ENCODE measurements at places on chromosomes 5 and 9.

GRCh38 chr5:24225051-24225450, 419.7 kb downstream of the CDH10 start:
- no peak for DNase-seq

DNA sequence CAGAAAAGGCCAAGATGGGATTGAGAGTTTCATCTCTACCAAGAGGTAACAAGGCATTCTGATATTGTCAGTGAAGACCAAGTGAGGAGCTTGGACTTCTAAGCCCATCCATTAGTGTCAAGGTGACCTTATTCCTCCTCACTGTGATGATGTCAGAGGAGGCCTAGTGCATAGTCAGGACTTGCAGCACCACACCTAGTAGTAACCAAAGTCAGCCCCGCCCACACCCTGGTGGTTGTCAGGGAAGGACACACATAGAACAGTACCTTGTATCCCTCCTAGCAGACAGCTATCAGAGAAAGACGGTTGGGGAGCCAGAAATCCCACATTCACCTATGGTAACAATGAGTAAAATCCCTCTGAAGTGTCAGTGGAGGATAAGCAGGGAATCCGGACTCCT, 111.7 kb downstream of the AP3B1 start:
- DNase-seq = no peak

DNA sequence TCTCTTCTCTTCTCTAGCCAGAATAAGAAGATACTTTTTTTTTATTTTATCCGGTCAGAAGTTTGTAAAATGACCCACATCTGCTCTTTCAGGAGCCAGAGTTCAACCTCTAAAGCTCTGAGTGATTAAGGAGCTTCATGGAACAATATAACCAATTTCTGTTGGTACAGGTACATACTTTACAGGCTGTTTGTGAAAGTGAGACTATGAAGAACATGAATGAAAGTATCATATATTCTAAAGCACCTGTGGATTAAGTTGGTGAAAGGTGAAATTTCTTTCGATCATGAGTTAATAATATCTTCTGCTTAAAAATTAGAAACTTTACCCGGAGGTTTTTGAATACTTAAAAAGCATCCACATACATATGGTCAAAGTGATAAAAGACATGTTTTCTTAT, 65.2 kb downstream of the DMRT2 start:
- DNase-seq = no peak

- DNase-seq = no peak
Observed at GRCh38 chr5:95068289-95068910, 216.5 kb downstream of the MCTP1 start.

DNA sequence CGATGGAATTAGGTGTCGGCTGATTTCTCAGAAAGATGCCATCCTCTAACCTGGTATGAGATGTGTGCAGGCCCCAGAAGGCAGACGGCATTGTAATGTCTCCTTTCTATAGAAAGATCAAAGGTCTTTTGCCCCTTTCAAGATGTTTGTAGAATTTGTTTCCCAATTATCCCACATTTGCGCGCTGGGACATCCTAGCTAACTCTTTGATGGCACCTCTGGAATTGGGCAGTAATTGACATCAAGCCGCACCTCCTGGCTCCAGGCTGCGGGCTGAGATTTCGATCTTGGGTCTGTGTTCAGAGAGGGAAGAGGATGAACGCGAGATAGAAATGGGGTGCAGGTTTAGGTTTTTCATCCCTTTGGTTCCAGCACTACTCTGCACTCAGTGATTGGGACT, 84.8 kb upstream of the LMX1B start:
- no peak for DNase-seq

- DNase-seq = no peak
Observed at GRCh38 chr5:135437796-135438560, 9.2 kb downstream of the DCANP1 start.

GRCh38 chr5:170491479-170491878, 12.3 kb upstream of the KCNIP1 start:
- DNase-seq = no peak

- DNase-seq = no peak
Observed at GRCh38 chr9:89751079-89751825, 146.4 kb downstream of the GADD45G start.

DNA sequence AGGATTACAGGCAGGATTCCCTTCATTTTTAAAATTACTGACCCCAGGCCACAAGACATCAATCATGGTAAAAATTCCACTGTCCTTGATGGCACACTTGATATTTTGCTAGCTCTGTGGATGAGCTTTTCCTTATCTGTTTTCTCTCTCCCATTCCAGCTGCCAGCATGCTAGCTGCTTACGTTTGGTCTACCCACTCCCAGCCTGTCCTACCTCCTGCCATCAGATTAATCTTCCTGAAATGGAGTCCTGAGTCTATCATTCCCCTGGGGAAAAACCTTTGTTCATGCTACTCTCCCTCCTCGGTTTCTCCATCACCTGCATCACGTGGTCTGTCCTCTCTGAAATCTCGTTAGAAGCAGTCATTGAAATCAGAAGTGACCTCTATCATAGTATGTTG, 108.9 kb downstream of the F2RL2 start:
- DNase-seq = no peak

- no peak for DNase-seq
Observed at GRCh38 chr5:87195104-87195591, 72.5 kb upstream of the RASA1 start.

- DNase-seq = no peak
Observed at GRCh38 chr5:148839960-148840359, 13.5 kb downstream of the ADRB2 start.

DNA sequence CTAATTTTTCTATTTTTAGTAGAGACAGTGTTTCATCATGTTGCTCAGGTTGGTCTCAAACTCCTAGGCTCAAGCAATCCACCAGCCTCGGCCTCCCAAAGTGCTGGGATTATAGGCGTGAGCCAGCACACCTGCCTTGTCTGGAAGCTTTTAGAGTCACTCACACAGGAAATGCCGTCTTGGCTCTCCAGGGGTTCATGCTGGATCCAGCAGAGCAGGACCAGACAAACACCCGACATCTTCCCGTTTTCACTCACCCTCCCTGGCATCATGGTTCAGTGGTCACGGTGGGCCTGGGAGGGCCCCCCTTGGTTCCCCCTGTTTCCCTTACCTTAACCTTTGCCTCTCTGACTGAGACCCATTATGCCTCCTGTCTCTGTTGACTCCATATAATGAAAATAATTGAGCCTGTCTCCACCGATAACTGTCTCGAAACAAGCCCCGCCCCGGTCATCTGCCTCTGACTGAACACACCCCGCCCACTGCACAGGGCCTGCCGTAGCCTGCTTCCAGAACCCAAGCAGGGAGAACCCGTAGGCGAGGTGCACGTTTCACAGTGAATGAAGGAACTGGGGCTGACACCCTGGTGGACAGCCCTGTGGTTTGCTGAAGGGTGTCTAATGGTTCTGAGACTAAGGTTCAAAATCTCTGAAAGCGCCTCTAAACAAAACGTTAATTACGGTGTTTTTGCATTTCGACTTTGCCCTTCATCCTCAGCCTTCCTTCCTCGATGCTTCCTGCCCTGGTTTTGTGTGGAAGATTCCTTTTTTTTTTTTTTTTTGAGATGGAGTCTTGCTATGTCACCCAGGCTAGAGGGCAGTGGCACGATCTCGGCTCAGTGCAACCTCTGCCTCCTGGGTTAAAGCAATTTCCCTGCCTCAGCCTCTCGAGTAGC, 39.7 kb upstream of the SPRY4 start:
- DNase-seq = no peak

DNA sequence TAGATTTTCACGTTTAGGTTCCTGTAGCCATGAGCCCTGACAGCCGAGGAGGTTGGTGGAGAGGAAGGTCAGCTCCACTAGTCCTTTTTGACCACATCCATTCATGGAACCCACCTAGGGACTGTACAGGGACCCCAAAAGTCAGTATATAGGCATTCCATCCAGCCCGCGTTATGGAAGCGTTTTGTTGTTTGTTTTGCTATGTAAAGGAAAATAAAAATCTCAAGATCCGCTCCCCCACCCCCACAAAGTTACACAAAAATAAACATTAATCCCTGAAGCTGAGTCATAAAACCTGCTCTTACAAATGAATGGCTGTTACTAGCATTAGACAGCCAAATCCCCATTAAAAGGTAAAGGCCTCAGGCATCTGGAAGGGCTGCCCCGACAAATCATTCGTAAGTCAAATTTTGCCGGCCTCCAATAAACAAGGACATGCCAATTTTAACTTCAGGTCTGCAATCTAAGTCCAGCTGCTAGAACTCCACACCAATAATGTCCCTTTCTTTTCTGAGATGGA, 292.9 kb downstream of the MED10 start:
- DNase-seq = no peak

DNA sequence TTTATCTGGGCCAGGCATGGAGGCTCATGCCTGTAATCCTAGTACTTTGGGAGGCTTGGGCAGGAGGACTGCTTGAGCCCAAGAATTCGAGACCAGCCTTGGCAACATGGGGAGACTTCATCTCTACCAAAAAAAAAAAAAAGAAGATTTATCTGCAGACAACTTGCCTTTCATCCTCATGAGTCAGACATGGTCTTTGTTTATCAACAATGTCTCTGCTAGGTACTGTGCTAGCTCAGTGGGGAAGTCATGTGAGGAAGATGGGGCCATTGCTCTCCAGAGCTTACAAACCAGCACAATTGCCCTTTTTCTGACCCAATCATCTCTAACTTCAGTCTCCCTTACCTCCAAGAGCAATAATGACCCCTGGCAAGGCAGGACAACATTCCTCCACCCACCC, 1.6 kb downstream of the URM1 start:
- no peak for DNase-seq

DNA sequence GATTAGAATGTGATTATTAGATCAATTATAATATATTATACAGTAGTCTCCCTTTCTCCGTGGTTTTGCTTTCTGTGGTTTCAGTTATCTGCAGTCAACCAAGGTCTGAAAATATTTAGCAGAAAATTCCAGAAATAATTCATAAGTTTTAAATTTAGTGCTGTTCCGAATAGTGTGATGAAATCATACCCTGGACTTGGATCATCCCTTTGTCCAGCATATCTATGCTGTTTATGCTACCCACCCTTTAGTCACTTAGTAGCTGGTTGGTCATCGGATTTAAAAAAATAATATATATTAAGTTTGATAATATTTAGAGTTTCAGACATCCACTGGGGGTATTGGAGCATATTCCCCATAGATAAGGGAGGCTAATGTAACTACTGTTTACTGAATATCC, 19.6 kb downstream of the RMI1 start:
- DNase-seq = no peak

DNA sequence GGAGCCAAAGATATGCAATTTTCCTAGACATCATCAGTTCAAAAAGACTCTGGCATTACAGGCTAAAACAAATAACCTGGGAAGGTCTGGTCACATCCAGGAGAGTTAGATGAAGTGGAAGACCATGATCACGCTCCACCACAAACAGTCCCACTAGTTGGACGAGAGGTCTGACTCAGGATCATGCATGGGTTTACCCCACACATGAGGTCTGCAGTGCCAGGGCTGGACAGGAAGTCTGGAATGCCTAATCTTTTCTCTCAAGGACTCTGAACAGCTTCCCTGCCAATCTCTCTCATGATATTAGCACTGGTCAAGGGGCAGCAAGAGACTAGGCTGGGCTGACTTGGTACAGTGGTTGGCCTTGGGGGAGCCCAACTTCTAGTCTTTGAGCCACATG, 7.1 kb downstream of the PRUNE2 start:
- DNase-seq = no peak

- DNase-seq = no peak
Observed at GRCh38 chr5:138408023-138408422, 30.8 kb upstream of the REEP2 start.

- DNase-seq = no peak
Observed at GRCh38 chr9:35598866-35599590, 6.0 kb upstream of the TESK1 start.

DNA sequence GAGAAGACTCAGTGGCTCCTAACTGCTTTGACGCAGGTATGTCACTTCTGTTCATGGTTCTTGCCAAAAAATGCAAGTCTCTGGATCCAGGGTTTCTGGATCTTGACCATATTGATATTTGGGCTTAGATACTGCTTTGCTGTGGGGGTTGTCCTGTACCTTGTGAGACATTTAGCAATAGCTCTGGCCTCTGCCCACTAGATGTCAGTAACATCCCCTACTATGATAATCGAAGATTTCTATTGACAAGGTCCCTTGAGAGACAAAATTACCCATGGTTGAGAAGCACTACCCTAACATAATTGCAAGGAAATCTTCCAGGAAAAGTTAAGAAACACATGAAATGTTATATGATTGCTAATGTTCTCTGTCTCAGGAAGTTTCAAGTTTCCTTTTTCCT, 285.4 kb downstream of the TMEM232 start:
- no peak for DNase-seq

DNA sequence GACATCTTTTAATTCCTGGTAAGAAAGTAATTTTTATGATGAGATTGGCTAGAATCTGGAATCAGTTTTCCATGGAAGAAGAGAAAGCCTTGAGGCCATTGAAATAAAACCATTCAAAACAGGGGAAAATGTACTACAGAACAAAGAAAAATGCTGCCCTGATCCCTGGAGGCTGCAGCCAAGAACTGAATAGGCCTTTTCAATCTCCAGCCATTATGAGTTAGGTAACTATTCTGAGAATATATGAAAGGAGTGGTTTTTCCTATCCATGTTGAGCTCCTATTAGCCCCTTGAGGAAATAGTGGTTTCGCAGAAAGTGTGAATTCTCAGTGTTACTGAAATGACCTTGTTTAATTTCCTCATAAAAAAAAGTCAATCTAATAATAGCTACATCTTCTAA, 408.5 kb upstream of the GRAMD2B start:
- DNase-seq = no peak

- DNase-seq = peak; percentile 28
Observed at GRCh38 chr5:75668977-75669689, 48.1 kb downstream of the POC5 start.

DNA sequence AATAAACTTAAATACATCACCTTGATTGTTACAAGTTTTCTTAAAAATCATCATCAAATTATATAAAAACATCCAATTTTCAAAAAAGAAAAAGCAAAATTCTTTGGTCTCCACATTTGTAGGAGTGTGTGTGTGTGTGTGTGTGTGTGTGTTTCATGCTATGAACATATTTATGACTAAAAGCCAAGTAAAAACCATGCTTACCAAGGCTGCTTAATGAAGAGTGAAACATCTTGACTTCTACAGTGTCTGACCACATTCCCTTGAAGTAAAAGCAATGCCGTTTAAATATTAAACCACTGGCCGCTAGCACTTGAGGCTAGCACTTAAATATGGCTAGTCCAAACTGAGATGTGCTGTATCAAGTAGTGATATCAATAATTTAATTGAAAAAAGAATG, 549.1 kb upstream of the CCNG1 start:
- DNase-seq = no peak

DNA sequence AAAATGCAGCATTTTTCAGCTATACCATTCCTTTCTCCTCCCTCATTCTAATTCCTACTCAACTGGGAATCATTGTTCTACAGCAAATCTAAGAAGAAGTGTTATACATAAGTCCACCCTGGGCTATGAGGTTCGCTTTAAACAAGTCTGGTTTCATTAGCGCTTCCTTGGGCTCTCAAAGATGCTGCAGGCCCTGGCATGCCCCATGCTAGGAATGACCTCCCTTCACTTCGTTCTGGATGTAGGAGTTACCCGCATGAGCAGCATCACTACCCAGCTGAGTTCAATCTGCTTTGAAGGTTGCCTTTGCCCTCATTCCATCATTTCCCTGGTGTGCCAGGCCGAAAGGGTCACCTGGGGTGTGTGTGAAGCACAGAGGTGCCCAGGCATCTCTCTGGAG, 35.4 kb downstream of the F2R start:
- no peak for DNase-seq

GRCh38 chr9:114229295-114229694, 74.0 kb downstream of the COL27A1 start:
- DNase-seq = no peak
